AG20443 (cell line): ENCODE measurements at places on chromosomes 6 and 20.

GRCh38 chr20:45055056-45055455, 45.9 kb downstream of the KCNS1 start:
- no peak for DNase-seq

DNA sequence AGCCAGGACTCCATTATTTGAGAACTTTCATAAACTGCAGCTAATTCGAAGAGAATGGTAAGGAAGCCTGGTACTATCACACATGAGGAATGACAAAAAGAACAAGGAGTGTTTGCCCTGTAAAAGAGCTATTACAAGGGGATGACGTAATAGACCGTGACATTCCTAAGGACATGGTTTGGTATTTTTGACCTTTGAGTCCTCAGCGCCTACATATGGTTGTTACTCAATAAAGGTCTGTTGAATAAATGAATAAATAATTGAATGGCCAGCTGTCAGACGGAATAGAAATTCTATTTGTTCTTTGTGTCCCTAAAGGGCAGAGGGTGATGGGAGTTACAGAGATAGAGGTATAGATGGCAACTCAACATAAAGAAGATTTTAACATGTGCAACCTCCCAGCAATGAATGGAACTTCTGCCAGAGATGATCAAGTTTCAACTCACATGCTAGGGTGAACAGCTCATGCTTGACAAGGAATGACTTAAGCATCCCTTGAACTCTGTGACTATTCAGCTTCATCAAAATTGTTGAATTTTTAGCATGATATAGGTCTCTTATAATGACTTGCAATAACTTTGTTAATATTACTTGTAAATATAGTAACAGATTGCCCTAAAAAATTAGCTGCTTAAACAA, 115.4 kb downstream of the TENT5A start:
- DNase-seq, result no peak

- DNase-seq, result no peak
Measured at GRCh38 chr6:33204165-33204414, 365 bp upstream of the HSD17B8 start.

GRCh38 chr6:12751694-12752325, 35.2 kb downstream of the PHACTR1 start:
- DNase-seq, result peak; percentile 79

DNA sequence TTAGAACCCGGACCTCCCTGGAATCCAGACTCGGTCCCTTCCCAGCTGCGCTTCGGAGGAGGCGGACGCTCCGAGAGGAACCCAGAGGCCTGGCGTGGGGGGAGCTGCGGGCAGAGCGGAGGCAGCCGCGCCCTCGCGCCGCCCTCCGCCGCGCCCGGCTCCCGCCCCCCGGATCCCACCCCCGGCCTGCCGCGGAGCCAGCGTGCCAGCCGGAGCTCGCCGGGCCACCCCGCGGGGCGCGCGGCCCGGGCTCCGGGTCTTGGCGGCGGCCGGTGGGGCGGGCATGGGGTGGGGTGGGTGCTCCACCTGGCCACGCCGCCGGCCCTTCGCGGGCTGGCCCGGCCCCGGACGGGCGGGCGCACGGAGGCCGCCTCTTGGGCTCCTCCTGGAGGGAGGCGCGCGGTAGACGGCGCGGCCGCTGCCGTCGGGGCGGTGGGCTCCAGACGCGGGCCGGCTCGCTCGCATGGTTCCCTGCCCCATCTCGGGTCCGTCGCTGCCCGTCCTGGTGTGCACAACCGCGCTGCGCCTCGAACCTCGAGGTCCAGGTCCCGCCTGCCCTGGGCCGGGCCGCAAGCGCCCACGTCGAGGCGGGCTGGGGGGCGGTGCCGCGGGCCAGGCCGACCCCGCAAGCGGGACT, 592 bp upstream of the CDYL start:
- peak; percentile 90 for DNase-seq

DNA sequence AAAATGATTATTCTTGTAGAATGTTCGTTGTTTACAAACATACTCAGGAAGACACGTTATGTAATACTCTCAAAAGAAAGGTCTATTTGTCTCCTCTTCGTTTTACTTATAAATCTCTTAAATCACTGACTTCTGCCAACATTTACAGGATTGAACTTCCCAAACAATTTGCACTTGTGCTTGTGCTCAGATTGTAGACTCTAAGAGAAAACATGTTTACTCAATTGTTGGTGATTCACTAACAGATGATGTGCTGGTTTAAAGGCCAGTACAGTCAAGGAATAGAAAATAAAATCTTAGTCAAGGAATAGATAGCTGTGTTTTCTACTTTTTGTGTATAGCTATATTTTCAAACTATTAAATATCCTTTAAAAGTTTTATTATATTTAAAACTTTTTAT, 172.8 kb downstream of the GJA1 start:
- no peak for DNase-seq

DNA sequence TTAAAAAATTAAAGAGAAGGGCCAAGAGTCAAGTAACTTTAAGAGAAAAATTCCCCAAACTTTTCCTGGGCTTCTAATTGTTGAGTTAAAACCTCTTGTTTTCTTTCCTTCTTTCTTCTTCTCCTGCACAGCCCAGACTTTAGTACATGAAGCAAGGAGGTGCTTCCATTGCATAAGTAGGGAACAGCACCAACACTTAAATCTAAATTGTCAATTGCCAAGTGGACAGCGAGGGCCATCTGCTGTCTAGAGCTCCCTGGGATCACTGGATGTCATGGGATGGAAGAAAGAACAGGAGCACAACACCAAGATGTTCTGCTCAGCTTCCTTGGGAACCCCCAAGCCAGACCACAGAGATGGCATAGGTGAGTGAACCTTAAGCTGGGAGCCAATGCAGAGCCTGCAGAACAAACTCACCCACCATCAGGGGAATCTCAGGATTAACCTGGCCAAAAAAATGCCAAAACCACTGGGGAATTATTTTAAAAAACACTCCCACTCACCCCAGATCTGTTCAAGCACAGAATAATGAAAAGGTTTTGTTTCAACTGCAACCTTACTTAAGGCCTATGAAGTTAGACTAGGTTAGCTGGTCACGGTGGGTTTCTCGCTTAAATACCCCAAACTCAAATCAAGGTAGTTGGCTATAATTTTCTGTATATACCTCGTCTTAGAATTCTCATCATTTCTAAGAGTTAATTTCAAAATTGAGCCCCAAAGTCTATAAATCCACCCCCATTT, 67.8 kb downstream of the TNFRSF21 start:
- DNase-seq, result no peak

DNA sequence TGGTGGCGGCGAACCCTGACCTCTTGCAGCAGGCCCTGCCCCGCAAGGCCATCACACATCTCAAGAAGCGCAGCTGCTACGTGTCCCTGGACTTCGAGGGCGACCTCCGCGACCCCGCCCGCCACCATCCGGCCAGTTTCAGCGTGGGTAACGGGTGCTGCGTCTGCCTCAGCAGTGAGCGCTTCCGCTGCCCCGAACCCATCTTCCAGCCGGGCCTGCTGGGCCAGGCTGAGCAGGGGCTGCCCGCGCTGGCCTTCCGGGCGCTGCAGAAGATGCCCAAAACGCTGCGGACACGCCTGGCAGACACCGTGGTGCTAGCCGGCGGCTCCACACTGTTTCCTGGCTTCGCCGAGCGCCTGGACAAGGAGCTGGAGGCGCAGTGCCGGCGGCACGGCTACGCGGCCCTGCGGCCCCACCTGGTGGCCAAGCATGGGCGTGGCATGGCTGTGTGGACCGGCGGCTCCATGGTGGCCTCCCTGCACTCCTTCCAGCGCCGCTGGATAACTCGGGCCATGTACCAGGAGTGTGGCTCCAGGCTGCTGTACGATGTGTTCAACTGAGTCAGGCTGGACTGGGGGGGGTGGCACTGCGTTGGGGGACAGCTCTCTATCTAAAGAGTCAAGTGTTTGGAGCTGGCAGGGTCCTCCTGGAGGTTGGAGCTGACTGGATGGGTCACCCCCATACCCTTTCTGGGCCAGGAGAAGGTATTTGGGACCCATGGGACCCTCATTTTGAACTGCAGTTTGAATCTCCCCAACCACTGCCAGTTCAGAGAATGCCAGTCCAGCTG, 1.1 kb downstream of the ACTL10 start:
- peak; percentile 90 for DNase-seq

DNA sequence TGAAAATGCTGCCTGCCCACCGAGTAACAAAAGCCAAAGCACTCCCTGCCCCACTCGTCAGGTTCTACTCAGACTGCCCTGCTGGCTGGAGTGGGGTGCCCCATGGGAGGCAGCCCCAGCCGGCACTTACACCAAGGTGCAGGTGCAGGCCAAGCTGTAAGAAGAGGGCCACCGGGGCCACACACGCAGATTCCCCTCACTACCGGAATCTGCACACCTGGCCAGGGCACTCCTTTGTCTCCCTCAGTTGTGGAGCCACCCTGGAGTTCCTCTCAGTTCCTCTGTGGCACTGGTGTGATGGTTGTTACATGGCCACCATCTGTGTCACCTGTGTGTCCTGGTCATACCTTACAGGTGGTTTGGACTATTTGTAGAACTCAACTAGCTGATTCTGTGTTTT, 112.4 kb downstream of the FOXO3 start:
- DNase-seq, result no peak

DNA sequence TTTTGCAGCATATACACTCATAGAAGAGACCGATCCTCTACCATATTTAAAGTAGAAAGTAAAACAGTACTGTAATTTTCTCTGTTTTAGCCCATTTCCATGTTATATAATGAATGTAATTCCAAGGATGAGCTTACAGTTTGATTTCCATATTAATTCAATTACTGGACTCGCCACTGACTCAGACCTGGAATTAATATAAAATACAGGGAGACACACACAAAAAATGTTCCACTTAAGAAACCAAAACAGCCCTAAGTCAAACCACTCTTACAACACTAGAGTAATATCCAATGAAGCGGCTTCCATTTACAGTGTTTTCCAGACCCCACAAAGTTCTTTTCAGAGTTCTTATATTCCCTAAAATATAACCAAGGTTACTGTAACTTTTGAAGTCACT, 110.6 kb downstream of the BACH2 start:
- no peak for DNase-seq

- DNase-seq, result peak; percentile 90
Measured at GRCh38 chr20:36493801-36494114, 47.6 kb upstream of the MYL9 start.

DNA sequence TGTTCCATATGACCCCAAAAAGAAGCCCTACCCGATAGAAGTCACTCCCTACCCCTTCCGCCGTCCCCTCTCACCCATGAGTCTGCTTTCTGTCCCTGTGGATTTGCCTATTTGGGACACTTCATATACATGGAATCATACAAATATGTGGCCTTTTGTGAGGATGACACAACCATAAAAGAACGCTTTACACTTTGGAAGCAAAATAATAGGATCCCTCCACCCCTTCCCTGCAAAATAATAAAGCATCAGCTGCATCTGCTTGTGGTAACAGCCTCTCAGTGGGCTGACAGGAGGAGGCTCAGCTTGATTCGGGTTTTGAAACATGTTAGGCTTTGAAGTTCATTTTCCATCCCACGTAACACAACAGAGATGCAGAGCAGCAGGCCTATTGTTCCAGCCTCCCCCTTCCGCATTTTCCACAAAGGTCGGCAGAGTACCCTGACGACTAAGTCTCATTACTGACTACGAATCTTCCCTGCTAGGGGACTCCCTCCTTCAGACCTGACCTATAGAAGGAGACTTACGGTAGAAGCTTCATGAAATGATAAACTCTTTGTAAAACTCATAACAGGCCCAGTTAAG, 99.1 kb downstream of the ALDH8A1 start:
- DNase-seq, result no peak

GRCh38 chr20:41172296-41173140, 35.2 kb downstream of the PLCG1 start:
- no peak for DNase-seq

DNA sequence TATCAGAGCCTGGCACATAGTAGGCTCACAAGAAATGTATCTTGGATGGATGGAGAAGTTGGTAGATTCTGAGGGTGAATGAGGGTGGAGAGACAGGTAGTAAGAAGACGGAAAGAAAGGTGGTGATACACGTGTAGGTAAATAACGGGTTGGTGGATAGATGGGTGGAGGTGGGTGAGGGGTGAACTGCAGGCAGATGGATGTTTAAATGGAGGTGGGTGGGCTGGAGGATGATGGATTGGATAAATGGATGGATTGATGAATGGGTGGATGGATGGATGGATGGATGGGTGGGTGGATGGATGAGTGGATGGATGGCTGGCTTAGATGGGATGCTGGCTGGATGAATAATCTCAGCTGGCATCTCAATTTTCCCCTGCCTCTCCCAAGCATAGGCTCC, 9.9 kb downstream of the CDH22 start:
- no peak for DNase-seq

- DNase-seq, result peak; percentile 74
Measured at GRCh38 chr6:19301980-19302379, 535.2 kb upstream of the ID4 start.

DNA sequence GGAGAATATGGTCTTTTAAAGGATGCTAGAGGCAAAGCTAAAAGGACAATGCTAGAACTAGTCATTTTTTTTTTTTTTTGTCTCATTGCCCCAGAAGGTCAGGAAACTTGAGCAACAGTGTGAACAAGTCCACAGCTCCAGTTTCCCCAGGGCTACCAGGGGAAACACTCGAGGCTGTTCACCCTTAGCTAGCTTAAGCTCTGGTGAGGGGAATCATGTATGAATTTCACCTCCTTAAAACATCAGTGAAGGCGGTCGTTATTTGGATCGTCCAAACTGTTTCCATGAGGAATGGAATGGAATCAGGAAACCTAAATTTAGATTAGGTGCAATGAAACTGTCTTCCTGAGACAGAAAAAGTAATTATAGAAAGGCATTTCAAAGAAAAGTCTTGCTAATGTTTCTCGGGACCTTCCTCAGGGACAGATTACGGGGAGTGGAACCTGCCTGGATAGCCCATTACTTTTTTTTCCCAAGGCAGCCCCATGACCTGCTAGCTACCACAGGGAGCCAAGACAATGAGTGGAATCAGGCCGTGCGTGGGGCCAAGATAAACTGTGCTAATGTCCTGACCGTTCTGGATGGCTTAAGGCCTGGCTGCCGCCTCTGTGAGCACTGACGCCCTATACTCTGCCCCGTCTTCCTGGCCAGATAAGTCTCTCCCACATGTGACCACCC, 164.8 kb upstream of the SGK1 start:
- DNase-seq, result no peak

GRCh38 chr6:167341665-167342655, 17.1 kb downstream of the TTLL2 start:
- no peak for DNase-seq

DNA sequence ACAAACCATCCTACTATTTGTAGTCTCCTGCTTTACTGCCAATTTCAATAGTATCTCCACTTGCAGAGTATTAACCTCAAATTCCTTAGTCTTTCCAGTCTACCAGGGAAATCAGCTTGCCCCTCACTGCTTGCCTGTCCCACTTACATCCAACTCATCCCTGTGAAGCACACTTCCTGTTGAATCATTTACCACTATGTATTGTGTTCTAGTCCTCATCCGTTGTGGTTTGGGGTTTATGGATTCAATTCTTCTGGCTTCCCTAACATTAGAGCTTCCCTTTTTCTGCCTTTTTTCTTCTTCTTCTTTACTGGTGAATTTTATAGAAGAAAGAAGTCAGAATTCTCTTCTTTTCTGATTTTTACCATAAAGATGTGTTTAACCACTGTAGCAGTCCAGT, 5.1 kb upstream of the TXLNB start:
- DNase-seq, result peak; percentile 32

- DNase-seq, result no peak
Measured at GRCh38 chr20:34282041-34282440, 21.1 kb downstream of the AHCY start.
